ENCODE measurements at places on chromosomes 16 and 17. TPM values are rescaled to one million over a fixed set of nuclear protein-coding genes. Genes with fewer than 3 reads are reported as not detected.

The TBKBP1 gene
- total RNA-seq, result 12.7 TPM

The SMIM22 gene
- total RNA-seq, result 4.8 TPM

The RAB40B gene
- total RNA-seq, result 13.2 TPM

The C16orf89 gene
- total RNA-seq, result 0.38 TPM
